ENCODE measurements at places on chromosomes 7 and 10.

DNA sequence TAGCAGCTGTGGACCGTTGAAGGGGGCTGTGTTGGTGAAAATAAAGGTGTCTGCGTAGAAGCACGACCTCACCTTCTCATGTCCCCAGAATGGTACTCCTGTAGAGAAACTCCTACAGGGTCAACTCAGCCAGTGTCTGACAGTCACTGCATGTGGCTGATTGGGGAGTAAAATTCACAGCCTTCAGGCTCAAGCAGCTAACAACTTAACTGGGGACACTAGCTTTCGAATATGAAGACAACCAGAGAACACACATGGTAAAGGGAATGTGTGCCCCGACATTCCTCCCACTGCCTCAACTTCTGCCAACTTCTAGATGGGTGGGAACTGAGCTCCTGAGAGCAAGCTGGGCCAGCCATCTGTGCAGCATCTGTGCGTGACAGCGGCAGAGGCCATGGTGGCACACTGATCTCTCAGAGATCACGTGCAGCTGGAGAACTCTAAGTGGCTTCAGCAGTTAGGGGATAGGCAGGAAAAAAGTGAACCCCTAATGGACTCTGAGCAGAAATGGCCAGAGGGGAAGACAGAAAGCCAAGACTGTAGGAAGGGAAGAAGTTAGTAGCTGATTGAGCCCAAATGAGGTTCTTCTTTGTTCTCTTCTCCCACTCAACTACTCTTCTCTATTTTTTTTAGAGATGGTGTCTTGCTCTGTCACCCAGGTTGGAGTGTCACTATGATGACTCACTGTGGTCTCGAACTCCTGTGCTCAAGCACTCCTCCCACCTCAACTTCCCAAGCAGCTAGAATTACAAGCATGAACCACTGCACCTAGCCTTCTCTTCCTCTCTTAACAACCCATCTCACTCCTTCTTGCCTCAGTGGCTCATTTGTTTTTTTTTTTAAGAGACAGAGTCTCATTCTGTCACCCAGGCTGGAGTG, 280.8 kb downstream of the ZEB1 start:
- DNase-seq = no peak

DNA sequence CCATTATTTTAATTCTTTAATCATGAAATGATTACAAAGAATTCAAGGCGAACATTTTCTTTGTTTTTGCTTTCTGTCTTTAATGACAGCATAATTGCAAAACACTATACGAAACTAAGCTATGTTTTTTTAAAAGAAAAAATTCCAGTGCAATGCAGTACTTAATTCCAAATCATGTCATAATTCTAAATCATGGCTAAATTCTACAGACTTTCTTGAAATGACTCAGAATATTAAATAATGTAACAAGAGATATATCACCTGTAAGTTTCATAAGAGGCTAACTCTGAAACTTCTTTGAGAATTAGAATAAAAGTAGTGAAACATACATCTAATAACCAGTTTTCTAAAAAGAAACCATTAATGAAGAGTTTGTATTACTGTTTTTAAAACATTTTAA, 671.6 kb downstream of the PARD3 start:
- no peak for DNase-seq

DNA sequence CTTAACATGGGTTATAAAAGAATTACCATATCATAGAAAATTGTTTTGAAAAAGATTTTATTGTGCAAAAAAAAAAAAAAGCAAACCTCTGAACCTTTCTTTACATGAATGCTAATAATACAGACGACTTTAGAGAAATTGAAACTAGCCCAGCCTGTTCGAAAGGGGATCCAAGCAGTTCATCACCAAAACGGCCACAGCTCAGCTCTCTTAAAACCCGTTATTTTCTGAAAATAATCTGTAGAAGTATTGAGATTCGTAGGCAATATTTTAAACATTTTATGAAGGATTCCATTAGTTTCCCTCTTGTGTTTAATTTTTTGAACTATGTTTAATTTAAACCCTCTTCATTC, 9.9 kb upstream of the GSAP start:
- no peak for DNase-seq

GRCh38 chr7:106617860-106618259, 43.1 kb downstream of the CCDC71L start:
- DNase-seq = no peak

GRCh38 chr10:121800831-121801230, 127.0 kb downstream of the ATE1 start:
- DNase-seq = no peak

- DNase-seq = no peak
Measured at GRCh38 chr7:121081327-121081936, 92.9 kb downstream of the CPED1 start.

Measured in left cardiac atrium (tissue), 4 donors.